ENCODE measurements at places on chromosomes 12 and 14.
A peak's percentile ranks its signal among the peaks of the same experiment; 100 is the strongest.

DNA sequence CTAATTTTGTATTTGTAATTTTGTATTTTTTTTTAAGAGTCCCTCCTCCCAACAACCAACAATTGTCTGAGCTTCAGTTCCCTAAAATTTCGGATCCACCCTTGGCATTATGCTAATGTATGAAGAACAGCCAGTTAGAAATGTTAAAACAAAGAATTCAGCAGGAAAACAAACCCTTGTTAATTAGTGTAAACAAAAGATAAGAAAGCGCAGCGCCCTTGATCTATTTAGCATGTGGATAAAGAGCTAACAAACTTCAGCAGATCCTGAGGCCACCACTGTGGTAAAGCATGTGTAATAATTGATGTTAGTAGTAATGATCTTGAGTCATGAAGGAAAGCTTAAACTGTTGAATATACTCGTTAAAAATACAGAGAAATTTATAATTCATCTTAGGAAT is 199.8 kb downstream of the TMX1 start:
- DNase-seq: no peak

DNA sequence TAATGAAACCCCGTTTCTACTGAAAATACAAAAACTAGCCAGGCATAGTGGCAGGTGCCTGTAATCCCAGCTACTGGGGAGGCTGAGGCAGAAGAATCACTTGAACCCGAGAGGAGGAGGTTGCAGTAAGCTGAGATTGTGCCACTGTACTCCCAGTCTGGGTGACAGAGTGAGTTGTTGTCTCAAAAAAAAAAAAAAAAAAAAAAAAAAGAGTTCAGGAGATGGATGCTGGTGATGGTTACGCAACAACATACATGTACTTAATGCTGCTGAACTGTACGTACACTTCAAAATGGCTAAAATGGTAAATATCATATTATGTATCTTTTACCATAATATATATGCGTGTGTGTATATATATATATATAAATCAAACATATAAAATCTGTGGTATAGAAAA is 29.0 kb downstream of the ACTN1 start:
- peak; percentile 50 for DNase-seq

- no peak for DNase-seq
Measured at GRCh38 chr14:26531894-26532293, 65.9 kb downstream of the NOVA1 start.

- no peak for DNase-seq
Measured at GRCh38 chr12:42495244-42495643, 94.3 kb downstream of the PRICKLE1 start.

- no peak for DNase-seq
Measured at GRCh38 chr14:98949481-98950135, 322.4 kb downstream of the BCL11B start.

DNA sequence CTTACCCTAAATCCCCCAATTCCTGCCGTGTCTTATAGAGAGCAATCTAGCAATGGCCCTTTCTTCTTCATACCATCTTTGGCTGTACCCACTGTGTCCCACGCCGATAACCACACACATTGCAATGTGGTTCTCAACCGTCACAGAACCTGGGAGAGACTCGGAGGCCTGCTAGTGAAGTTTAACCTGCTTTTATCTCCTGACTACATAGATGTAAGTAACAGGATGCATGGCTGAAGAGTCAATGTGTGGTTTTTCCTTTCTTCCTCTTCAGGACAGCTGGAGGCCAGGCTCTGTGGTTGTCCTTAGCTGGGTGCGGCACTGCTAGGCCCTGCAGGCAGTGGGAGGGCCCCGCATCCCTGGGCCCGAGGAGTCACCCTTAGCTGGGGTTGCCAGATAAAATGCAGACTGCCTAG is 51.3 kb downstream of the ZNF664 start:
- DNase-seq: peak; percentile 61

GRCh38 chr14:89493406-89493805 is 76.4 kb upstream of the FOXN3 start:
- DNase-seq: no peak

GRCh38 chr12:104591257-104591885 is 134.6 kb downstream of the CHST11 start:
- no peak for DNase-seq

- DNase-seq: no peak
Measured at GRCh38 chr14:30225176-30225575, 297.5 kb upstream of the PRKD1 start.

- DNase-seq: no peak
Measured at GRCh38 chr14:95477411-95478269, 38.8 kb downstream of the SYNE3 start.

DNA sequence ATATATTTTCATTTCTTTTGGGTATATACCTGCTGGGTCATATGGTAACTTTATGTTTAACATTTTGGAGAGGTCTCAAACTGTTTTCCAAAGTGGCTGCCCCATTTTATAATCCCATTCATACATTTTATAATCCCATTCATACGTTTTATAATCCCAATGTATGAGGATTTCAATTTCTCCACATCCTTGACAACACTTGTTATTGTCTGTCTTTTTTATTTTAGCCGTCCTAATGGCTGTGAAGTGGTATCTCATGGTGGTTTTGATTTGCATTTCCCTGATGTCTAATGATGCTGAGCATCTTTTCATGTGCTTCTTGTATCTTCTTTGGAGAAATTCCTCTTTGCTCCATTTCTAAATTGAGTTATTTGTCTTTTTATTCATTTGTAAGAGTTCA is 6.7 kb upstream of the CFL2 start:
- DNase-seq: no peak

Data from EL (cell line).